SK-N-SH (cell line): ENCODE measurements at places on chromosomes 3 and 15. TPM values are rescaled to one million over a fixed set of nuclear protein-coding genes. Genes with fewer than 3 reads are reported as not detected.
A peak's percentile ranks its signal among the peaks of the same experiment; 100 is the strongest.

The TMEM158 gene
- 38.0 and 76.4 TPM in 2 replicates for polyA plus RNA-seq

The PRRT3 gene
- 3.9 and 5.5 TPM in 2 replicates for polyA plus RNA-seq

The VPS8 gene
- 12.8 and 15.9 TPM in 2 replicates for polyA plus RNA-seq

The ATP13A5 gene
- not detected in 2 replicates for polyA plus RNA-seq

DNA sequence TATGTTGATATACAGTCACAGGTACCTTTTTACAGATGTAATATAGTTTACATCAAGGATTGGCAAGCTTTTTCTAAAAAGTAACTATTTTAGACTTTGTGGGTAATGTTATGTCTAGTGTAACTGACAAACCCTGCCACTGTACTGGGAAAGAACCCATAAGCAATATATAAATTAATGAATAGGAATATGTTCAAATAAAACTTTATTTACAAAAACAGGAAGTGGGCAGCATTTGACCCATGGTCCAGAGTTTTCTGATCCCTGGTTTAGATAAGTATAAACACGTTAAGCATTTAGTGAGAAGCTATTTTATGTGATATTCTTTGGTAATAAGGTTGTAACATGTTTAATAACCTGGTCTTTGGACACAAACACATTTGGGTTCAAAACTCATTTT, 915.2 kb upstream of the ROBO1 start:
- DNase-seq = no peak

DNA sequence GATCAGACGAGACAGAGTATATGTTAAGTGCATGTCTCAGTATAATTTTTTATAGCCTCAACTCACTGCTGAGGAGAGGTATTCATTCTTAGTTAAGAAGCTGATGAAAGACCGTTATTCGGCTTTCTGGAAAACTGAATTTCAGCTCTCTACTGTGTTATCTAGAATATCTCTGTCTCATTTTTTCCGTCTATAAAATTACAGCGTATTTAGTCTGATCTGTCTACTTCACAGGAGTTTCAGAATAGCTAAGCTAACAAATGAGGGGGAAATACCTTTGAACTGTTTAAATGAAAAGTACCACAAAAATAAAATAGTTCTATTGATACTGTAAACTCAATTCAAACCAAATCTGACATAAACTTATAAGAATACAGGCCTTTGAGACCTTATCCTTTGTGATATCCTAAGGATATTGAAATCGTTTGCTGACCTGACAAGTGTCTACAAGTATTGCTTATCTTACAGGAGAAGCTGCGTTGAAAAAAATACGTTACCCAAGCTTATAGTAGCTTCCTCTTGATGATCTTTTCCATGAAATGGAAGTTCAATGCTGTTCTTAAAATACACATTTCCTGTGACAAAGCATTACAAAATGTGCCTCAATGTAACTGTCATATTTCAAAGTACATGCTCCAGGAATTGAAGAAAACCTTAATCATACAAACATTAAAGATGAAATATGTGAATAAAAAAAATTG, 104.6 kb downstream of the IL1RAP start:
- no peak for DNase-seq

GRCh38 chr3:8519156-8519555, 17.5 kb downstream of the LMCD1 start:
- DNase-seq = no peak

DNA sequence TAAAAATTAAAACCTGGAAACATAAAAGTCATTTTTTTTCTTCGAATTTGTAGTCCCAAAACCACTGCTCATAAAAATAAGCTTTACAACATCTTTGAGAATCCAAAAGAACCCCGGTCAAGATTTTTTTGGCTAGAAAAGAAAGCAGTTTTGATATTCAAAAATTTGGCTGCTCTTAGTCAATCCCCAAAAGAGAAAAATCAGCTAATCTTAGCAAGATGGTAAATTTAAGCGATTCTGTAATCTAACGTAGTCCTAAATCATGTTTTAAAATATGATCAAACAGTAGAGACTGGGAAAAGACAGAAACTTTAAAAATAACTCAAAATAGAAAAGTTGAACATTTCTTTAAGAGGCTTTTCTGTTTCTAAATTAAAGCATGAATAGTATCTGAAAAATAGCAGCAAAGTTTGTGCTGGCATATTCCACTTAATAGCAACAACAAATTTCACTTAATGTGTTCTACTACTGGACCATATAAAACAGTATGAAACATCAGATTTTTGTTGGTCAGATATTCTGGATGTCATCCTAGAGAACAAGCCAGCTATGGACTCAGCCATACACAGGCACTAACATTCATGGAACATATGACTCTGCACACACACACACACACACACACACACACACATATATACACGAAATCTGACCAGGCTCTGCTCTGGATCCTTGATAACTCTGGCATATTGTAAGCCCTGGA, 19.1 kb upstream of the NR2F2 start:
- no peak for DNase-seq

GRCh38 chr3:115336836-115337235, 189.7 kb upstream of the ZBTB20 start:
- DNase-seq = no peak

DNA sequence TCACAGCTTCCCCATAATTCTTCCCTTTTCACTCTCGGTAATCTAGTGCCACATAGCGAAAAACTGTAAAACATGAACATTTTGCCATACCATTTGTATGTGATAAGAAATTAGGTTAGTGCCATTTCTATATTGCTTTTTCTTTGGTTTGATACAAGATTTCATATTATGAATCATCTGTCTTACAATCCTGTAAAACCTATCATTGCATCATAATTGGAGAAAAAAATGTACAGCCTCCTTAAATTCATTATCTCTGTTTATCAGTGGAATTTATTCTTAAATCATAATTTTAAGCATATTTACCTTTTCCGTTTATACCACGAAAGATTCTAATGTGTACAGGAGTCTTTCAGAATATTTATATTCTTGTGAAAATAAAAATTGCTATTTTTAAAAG, 23.8 kb downstream of the SEC62 start:
- no peak for DNase-seq

DNA sequence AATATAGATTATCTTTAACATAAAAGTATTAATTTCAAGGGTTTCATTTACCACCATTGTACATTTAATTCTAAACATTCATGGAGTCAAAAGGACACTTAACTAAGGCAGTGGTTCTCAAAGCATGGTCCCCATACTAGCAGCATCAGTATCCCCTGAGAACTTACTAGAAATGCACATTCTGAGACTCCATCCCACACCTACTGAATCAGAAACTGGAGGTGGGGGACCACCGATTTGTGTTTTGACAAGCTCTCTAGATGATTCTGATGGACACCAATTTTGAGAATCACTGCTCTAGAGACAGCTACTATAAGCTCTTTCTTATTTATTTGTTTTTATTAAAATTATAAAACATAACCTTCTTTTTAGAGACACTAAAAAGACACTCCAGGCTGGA, 34.0 kb downstream of the SENP5 start:
- no peak for DNase-seq

DNA sequence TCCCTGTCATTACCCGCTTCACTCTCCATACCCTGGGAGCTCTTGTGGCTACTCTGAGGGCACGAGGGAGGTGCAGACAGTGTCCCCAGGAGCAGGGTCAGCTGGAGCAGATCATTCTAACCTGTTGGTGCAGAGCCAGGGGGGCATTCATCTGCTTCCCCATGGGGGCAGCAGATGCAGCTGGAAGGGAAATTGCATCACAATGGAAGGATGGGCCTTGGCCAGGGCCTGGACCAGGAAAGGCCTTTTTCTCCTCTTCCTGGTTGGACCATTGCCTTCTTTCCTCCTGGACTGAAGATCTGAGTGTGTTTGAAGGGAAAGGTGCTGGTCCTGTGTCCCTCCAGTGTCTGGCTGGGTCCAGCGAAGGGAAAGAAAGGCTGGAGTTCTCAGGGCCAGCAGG, 55.7 kb downstream of the EPHB1 start:
- DNase-seq = no peak

GRCh38 chr15:52537459-52537858, 8.8 kb upstream of the MYO5A start:
- no peak for DNase-seq

DNA sequence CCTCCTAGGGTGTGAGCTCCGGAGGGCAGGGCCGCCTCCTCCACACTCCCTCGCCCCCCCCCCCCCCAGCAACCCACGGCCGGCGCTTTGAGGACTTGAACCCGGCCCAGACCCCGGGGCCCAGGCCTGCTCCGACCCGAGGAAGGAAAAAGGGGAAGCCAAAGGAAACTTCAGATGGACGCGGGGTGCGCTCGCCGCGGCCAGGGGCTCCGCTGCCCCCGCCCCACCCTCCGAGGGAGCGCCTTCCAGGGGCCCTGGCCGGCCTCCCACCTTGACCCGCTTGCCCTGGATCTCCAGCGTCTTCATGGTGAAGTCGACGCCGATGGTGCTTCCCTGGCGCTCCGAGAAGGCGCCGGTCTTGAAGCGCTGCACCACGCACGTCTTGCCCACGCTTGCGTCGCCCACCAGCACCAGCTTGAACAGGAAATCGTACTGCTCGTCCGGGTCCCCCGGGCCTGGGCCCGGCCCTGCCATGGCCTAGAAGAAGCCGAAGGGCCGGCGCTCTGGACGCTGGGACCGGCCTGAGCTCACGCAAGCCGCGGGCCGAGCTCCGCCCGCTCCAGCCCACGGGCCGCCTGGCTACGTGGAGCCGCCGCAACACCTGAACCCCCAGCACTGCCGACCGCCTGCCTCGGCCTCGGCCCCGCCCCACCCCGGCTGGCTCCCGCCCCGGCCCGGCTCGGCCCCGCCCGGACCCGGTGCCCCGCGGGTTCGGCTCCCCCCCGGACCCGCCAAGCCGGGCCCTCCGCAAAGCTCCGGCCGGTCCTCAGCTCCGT, 400 bp downstream of the RAB43 start:
- DNase-seq = peak; percentile 61

GRCh38 chr3:43606284-43606683, 15.5 kb downstream of the ANO10 start:
- no peak for DNase-seq

- DNase-seq = no peak
Observed at GRCh38 chr3:111681661-111682426, 86.7 kb upstream of the ZBED2 start.

- DNase-seq = no peak
Observed at GRCh38 chr15:71167445-71168165, 52.3 kb downstream of the THSD4 start.

DNA sequence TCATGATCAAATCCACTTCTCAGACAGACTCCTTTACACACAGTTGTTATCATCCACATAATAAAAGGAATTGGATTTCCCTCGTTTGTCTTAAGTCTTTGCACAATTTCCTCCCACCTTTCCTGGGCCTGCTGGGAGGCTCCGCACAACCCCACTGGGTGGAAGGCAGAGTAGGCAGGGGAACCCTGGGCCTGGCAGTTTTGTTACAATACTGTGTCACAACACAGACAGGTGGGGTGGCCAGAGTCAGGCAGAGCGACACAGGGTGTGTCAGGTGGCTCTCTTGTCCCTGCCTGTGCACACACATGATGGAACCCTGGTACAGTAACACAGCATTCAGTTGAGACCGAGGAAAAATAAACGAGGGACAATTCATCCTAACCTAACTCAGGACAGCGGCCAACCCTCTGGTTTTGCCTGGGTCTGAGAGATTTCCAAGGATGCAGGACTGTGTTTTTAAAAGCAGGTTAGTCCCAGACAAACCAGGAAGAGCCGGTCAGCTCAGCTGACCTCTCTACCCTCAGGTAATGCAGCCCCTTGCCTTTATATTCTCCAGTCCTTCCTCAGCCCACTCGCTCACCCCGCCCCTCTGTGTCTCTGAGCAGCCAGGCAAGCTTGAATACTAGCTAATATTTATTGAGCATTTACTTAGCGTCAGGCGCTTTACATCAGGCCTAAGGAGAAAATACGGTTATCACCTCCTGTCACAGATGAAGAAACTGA, 8.8 kb upstream of the FAM174B start:
- no peak for DNase-seq

- no peak for DNase-seq
Observed at GRCh38 chr15:27182561-27183110, 211.7 kb downstream of the GABRG3 start.

DNA sequence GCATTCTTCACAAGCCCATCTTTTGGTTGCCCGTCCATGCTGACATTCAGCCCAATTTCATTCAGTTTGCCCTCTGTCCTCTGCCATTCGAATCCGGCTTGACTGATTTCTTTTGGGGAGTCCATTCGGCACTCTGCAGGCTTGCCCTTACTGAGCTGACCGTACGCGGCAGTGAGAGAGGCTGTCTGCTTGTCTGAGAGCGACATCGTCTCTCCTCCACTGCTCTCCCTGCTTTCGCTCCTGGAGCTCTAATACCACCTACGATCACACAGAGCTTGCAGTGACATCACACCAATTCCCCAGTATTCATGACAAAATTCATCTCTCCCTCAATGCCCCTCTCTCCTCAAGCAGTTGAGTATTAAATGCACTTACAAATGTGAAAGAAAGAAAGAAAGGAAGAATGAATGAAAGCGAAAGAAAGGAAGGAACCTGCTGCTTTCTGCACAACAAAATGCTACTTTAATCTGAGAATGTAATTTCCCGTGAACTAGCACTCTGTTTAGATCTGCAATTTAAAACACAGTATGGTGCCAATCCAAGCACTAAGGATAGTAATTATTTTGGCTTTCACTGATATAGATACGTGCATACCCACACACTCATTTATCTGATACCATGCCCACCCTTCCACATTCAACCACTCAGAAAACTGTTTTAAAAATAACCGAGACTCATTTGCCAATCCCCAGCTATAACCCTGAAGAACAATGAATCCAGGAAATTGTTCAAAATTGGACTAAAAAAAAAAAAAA, 89.5 kb downstream of the DHX30 start:
- no peak for DNase-seq

- DNase-seq = no peak
Observed at GRCh38 chr15:75178938-75179745, 22.5 kb upstream of the C15orf39 start.

- no peak for DNase-seq
Observed at GRCh38 chr3:126536126-126536525, 12.2 kb downstream of the CHST13 start.

DNA sequence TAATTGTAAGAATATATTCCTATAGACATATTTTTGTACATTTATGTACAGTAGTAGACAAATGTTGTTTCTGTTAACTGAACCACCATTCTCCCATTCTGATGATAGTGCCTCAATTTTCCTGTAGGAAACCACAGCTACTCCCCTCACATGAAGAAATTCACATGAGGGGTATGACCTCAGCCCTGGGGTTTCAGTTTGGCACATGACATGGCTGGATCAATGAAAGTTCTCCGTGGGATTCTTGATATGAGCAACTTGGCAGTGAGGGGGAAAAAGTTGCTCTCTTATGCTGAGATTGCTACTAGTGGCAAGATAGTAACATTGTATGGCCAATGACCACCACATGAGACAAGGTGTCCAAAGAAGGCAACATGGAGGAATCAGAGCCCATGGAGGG, 1090.3 kb upstream of the CFAP20DC start:
- DNase-seq = no peak
